ENCODE measurements at places on chromosomes 1 and 21.

DNA sequence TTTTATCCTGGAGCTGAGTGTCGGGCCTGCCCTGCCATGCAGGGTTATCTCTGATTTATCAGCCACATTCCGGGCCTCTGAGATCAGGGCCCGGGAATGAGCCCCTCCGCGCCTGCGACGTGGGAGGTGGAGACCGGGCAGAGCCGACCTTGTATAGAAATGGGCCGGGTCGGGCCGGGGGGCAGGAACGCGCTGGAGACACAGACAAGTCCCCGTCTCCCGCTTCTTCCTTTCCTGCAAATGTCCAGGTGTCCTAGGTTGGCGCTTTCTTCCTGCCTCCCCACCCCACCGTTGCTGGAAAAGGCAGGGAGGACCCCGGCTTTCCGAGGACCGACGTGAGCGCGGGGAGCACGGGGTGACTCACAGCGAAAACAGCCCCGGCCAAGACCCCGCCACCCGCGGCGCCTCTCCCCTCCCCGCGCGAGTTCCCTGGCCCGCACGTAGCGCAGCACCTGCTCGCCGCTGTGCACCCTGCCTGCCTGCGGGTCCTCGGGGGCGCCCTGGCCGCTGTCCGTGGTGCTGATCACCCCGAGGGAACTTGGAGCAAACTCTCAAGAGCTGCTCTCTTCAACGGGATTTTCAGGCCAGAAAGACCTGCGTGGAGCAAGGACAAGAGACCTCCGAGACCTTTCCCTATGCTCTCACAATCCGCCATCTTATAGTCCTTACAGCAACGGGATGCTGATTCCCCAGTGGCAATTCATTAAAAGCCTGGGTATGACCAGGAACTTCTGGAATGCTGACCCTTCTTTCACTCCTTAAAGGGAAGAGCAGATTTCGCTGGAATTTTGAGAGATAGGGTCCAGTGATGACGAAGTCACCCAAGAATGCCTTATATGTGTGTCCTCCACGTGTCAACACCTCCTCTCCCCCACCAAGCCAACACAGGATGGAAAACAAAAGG is 475 bp upstream of the NPPB start:
- no peaks in the 10 kb centered on the region for H3K36me3 ChIP-seq

DNA sequence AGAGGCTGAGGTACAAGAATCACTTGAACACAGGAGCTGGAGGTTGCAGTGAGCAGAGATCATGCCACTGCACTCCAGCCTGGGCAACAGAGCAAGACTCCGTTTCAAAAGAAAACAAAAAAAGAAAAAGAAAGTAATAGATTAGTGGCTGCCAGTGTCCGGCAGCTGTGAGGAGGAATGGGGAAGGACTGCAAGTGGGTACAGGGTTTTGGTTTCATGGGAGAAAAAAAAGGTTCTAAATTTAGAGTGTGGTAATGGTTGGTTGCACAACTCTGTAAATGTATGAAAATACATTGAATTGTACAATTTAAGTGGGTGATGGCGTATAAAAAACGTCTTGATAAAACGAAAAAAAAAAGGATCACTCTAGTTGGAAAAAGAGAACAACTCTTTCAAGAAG is 6.7 kb downstream of the TAF1A start:
- DNase-seq = no peak
- H3K27ac ChIP-seq = no peak overlapping the region
- H3K27me3 ChIP-seq = no peaks in the 10 kb centered on the region
- no peaks in the 10 kb centered on the region for H3K4me1 ChIP-seq
- peaks cover 20% of the 10 kb centered on the region for H3K36me3 ChIP-seq

DNA sequence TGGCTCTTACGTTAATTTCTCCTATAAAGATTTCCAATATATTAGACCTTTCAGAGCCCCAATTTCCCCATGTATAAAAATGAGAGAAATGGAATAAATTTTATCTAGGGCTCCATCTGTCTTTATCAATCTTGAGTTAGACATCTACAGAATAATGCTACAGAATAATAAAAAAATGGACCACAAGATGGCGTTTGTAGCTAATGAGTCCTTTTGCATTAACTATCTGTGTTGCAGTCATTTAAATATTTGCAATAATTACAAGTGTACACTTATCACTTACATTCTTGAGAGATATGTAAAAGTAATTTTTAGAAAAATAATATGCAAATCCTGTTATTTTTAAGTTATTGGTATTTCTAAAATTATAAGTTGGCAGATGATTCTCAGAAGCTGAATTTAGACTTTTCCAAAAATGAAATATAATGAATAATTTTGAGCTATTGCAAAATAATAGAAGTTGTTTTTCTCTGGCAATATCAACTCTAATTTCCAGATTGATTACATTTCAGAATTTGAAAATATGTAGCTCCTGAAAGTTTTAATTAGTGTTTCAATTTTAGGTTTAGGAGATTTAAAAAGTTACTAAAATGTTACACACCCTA is 87.7 kb downstream of the SNX7 start:
- H3K27ac ChIP-seq = no peak overlapping the region
- no peaks in the 10 kb centered on the region for H3K27me3 ChIP-seq
- H3K36me3 ChIP-seq = no peaks in the 10 kb centered on the region
- H3K4me1 ChIP-seq = no peaks in the 10 kb centered on the region

DNA sequence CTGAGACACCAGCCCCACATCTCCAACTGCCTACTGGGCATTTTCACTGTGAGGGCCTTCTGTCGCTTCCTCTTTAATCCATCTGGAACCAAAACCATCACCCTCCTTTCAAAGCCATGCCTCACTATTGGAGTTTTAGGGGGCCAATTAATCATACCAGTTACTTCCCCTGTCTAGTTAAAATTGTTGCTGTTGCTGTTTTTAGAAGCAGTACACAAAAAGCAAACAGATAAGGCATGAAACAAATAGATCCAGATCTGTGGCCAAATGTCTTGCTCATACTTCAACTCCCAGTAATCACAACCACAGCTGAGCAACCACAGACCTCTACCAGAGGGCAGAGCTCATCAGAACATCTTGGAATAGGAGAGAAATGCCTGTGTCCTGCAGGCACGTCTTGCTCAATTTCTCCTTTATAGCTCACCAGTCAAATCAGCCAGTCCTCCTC is 133.8 kb upstream of the C1orf105 start:
- H3K27me3 ChIP-seq = no peaks in the 10 kb centered on the region
- DNase-seq = peak; percentile 98
- H3K4me1 ChIP-seq = peaks cover 10% of the 10 kb centered on the region
- no peak overlapping the region for H3K4me3 ChIP-seq

DNA sequence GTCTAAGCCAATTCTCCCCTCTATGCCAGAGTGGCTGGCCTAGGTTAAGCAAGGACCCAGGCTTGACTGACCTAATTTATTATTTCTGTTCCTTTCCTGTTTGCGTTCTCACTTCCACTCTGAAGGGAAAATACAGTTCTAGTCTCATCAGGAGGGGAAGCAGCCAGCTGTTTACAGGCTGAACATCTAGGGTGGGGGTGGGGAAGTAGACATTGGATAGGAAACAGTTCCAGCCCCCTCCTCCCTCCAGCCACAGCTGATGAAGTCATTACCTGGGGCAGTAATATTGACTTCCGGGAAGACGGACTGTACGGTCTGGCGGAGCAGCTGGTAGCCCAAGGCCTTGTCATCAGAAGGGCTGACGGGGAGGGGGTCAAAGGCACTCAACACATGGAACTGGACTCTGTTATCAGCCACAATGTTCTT is 17.6 kb downstream of the PM20D1 start:
- H3K36me3 ChIP-seq = no peaks in the 10 kb centered on the region
- H3K4me1 ChIP-seq = no peaks in the 10 kb centered on the region
- H3K4me3 ChIP-seq = no peak overlapping the region
- no peak for DNase-seq
- H3K27ac ChIP-seq = no peak overlapping the region
- peaks cover 9% of the 10 kb centered on the region for H3K27me3 ChIP-seq

GRCh38 chr1:67666636-67667035 is 18.4 kb upstream of the GADD45A start:
- DNase-seq = no peak
- no peaks in the 10 kb centered on the region for H3K27me3 ChIP-seq
- no peaks in the 10 kb centered on the region for H3K4me1 ChIP-seq
- no peak overlapping the region for H3K4me3 ChIP-seq
- H3K27ac ChIP-seq = no peak overlapping the region

DNA sequence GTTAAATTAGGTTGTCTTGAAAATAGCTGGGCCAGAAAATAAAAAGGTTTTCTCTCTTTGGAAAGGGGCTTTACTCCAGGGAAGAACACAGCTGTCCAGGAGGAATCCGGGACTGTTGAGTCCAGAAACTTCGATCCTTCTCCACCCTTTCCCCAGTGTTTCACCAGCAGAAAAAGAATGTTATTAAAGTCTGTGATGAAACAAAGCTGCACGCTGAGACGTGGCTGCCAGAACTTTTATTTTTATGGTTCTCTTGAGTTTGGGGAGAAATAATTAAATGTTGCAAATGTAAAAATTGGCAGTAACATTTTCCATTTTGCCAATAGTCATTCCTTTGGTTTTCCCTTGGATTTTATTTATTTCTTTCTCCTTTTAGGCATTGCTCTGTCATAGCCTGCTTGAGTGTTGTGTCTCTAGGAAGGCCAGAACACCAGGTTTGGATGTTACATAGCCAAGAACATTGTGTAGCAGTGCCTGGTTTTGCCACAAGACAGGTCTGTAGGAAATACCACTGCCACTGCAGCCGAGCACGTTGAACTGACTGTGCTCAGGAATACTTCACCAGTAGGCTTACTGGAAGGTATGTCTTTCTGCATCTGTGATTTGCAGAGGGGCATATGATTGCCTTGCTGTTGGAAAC is 87.4 kb downstream of the ROR1 start:
- H3K27ac ChIP-seq = no peak overlapping the region
- H3K4me3 ChIP-seq = no peak overlapping the region
- peaks cover 3% of the 10 kb centered on the region for H3K4me1 ChIP-seq
- H3K36me3 ChIP-seq = no peaks in the 10 kb centered on the region

GRCh38 chr1:212637902-212638301 is 29.3 kb downstream of the ATF3 start:
- peaks cover 39% of the 10 kb centered on the region for H3K4me1 ChIP-seq
- peak overlapping the region; percentile 23 for H3K4me3 ChIP-seq
- no peaks in the 10 kb centered on the region for H3K36me3 ChIP-seq
- DNase-seq = peak; percentile 53
- H3K27ac ChIP-seq = peak overlapping the region; percentile 92

- H3K4me1 ChIP-seq = peaks cover 4% of the 10 kb centered on the region
- peaks cover 15% of the 10 kb centered on the region for H3K27me3 ChIP-seq
- DNase-seq = no peak
- no peaks in the 10 kb centered on the region for H3K36me3 ChIP-seq
- H3K27ac ChIP-seq = no peak overlapping the region
Measured at GRCh38 chr21:26965040-26965906, 1.6 kb downstream of the ADAMTS5 start.

GRCh38 chr1:162210196-162210595 is 140.7 kb downstream of the NOS1AP start:
- no peaks in the 10 kb centered on the region for H3K36me3 ChIP-seq
- no peak overlapping the region for H3K4me3 ChIP-seq
- no peak for DNase-seq
- H3K4me1 ChIP-seq = no peaks in the 10 kb centered on the region

DNA sequence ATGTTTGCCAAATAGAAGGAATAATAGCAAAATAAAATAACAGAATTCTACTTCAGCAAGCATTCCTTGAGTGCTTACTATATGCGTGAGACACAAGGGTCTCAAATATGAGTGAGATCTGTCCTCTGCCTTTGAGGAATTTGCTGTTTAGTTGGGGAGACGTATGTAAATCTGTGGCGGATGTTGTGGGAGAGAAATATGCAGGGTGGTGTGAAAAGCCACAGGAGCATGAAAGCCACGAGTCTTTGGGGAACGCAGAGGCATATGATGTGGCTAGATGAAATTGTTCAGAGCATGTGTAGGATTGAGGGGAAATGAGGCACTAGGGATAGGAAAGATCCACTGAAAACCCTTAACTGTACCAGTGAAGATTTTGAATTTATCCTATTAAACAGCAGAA is 244.4 kb downstream of the PBX1 start:
- no peaks in the 10 kb centered on the region for H3K36me3 ChIP-seq
- H3K4me1 ChIP-seq = peaks cover 18% of the 10 kb centered on the region
- DNase-seq = peak; percentile 82
- H3K27ac ChIP-seq = no peak overlapping the region
- H3K4me3 ChIP-seq = no peak overlapping the region

GRCh38 chr21:46605767-46606426 is 1.0 kb upstream of the S100B start:
- no peaks in the 10 kb centered on the region for H3K4me1 ChIP-seq
- H3K27me3 ChIP-seq = peaks cover 3% of the 10 kb centered on the region
- no peak overlapping the region for H3K4me3 ChIP-seq
- H3K27ac ChIP-seq = no peak overlapping the region
- no peak for DNase-seq

All from astrocyte (in vitro differentiated cells and primary cell).